B cell (primary cell): ENCODE measurements at places on chromosomes 5 and 9.

DNA sequence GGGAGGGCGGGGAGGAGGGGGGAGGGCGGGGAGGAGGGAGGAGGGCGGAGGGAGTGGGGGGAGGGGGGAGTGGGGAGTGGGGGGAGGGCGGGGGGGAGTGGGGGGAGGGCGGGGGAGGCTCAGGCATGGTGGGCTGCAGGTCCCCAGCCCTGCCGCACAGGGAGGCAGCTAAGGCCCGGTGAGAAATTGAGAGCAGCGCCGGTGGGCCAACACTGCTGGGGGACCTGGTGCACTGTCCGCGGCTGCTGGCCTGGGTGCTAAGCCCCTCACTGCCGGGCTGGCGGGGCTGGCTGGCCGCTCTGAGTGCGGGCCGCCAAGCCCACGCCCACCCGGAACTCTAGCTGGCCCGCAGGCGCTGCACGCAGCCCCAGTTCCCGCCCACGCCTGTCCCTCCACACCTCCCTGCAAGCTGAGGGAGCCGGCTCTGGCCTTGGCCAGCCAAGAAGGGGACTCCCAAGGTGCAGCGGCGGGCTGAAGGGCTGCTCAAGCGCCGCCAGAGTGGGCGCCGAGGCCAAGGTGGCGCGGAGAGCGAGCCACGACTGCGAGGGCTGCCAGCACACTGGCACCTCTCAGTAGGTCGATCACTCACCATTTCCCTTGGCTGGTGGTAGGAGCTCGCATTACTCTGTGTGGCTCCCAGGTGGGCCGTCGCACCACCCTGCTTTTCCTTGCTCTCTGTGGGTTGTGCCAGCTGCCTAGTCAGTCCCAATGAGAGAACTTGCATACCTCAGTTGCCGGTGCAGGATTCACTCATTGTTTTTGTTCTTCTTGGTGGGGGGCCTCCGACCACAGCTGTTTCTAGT, 160.2 kb downstream of the CNTLN start:
- no peak for DNase-seq

DNA sequence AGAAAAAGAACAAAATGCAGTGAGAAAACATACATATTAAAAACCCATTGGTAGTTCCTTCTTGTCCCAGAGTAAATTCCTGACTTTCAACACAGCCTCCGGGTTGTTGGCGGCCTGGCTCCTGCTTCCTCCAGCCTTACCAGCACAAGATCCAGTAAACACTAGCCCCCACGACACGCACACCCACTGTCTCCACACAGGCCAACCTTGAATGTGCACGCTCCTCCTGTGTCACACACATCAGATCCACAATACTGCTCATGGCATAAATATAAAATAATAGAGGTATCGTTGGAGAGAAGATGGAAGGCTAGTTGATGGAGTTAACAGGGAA, 2.5 kb upstream of the SLC31A2 start:
- DNase-seq = no peak

DNA sequence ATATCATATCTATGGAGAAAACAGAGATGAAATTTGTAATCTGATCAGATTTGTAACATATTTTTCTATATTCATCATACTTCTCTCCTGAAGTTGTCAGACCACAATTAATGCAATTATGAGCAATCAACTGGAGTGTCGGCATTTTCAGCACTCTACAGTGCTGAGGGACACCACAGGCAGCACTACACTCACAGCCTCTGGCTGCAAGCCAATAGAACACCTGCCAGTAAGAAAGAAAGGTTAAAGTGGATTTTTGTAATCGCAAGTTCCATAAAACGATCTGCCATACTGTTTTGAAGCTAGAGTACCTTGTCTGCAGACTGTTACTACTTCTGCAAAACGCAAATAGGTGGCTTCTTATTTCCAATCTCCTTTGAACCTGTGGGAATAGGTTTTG, 147.6 kb downstream of the ADAMTS6 start:
- no peak for DNase-seq

DNA sequence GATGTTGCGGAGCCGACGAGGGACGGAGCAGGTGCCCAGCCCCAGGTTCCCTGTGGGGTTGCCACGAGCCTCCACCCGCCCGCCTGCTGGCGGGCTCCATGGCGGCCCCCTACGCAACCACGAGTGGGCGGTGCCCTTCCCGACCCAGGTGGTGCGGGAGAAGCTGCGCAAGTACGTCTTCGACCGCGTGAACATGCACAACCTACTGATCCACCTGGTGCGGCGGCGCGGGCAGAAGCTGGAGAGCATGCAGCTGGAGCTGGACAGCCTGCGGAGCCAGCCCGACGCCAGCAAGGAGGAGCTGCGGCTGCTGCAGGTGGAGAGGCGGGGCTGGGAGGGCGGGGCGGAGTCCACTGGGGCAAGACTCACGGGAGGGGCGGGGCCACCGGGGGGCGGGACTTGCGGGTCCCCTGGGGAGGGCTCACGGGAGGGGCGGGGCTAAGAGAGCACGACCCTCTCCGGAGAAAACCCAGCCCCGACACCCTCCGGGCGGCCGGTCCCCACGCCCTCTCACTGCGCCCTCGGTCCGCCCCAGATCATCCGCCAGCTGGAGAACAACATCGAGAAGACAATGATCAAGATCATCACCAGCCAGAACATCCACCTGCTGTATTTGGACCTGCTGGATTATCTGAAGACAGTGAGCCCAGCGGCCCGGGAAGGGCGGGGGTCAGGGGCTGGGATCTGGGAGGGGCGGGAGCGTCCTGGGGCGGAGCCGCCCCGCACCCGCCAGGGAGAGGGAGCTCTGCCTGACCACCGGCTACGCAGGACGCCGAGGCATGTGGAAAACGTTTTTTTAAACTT, 3.9 kb downstream of the CCDC183 start:
- peak; percentile 91 for DNase-seq

- no peak for DNase-seq
Measured at GRCh38 chr5:175885813-175886212, 14.4 kb downstream of the CPLX2 start.

DNA sequence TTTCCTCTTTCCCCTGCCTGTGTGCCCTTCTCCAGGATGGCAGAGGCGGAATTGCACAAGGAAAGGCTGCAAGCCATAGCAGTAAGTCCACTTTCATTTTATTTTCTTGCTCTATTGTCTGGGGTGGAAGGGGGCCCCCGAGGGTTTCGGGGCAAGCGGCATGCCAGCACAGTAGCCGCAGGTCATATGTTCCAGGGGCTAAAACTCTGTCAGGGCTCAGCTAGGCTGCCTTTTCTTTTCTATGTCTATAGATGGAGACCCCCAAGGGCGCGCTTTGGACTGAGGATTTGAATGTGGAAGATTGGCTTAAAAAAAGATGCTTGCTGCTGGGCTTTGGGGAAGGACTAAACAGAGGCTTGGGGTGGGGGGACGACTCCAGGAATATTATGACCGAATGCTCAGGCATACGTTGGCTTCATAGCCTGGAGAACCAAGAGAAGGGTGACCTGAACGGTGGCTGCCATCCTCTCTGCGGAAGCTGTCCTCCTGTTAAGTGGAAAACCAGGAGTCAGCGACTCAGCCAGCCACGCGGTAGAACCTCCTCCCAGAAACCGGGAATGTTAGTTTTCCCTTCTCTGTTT, 545 bp downstream of the PALM2AKAP2 start:
- no peak for DNase-seq

DNA sequence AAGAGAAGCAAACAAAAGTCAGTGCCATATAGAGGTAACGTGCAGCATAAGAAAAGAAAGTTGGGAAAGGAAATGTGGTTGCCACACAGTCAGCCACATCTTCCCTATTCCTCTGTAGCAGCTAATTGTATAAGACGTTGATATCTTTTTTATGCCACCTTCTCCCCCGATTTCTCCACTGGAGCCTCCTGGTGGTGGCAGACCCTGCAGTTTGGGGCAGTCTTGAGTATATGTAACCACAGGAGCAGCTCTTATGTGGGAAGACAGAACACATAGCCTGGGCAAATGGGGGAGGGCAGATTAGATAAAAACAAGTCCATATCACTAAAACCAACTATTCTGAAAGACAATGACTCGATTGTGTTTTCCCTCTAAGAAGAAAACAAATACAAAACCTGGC, 99.7 kb downstream of the PLCXD3 start:
- DNase-seq = no peak

DNA sequence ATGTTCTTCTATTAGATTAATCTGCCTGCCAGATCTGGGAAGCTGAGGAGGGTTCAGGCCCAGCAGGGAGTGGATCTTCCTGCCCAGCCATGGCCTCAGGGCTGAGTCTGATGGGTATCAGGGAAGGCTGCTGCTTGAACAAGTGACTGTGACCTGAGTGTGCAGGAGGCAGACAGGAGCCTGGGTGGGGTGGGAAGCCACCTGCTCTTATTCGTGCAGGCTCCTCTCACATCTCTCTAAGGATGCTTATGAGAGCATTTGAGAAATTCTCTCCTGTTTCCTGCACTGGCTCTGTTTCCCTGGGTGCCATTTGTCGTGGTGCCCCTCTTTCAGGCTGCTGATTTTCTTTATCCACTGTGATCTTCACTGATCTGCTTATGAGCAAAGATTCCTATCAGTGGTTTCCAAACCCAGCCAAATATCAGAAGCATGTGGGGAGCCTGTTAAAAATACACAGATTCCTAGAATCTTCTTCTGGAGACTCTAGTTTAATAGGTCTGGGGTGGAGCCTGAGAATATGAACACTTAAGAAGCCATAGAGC, 2.1 kb downstream of the RGS3 start:
- DNase-seq = no peak

DNA sequence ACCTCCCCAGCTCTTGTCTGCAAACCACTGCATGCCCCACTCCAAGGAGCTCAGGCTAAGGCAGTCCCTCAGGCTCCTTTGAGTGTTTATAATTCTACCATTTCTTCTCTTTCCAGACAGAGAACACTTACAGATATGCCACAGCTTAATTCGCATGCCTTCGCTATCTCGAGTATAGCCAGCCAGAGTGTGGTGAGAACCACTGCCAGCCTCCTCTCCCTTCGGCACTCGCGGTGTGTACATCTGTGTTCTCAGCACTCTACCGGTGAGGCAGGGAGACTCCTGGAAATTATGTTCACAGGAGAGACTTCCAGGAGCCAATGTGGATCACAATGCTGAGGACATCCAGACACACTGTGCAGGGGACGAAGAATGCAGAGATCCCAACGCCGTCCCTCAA, 143.7 kb upstream of the IRX1 start:
- no peak for DNase-seq
